ENCODE measurements at places on chromosomes 11 and 22.

GRCh38 chr22:43331069-43331451, 12.1 kb downstream of the SCUBE1 start:
- no peak for DNase-seq

GRCh38 chr11:27473017-27473406, 422 bp upstream of the LGR4 start:
- DNase-seq: no peak

DNA sequence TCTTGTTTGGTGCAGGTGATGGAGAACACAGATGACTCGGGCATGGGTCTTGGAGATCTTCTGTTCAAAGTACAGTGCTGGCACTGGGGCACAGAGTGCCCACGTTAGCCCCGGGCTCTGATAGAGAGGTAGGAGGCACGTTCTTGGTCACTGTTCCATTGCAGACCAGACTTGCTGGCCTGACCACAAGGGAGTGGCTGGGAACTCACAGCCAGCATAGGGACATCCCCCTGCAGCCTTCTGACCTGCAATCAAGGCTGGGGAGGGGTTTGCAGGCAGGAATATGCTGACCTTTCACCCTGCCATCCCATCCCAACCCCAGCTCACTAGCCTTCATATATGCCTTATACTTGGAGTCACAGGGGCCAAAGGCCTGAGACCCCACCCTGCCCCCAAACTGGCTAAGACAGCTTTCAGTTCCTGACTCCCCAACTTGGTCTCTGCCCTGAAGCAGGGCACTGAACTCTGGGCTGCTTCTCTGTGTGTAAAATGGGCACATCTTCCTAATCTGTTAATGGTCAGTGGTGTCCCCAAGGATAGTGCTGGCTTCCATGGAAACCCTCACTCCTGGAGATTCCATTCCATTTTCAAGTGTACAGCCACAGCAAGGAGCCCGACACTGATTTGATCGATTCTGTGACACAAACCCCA, 4.6 kb downstream of the MRPL49 start:
- DNase-seq: no peak

DNA sequence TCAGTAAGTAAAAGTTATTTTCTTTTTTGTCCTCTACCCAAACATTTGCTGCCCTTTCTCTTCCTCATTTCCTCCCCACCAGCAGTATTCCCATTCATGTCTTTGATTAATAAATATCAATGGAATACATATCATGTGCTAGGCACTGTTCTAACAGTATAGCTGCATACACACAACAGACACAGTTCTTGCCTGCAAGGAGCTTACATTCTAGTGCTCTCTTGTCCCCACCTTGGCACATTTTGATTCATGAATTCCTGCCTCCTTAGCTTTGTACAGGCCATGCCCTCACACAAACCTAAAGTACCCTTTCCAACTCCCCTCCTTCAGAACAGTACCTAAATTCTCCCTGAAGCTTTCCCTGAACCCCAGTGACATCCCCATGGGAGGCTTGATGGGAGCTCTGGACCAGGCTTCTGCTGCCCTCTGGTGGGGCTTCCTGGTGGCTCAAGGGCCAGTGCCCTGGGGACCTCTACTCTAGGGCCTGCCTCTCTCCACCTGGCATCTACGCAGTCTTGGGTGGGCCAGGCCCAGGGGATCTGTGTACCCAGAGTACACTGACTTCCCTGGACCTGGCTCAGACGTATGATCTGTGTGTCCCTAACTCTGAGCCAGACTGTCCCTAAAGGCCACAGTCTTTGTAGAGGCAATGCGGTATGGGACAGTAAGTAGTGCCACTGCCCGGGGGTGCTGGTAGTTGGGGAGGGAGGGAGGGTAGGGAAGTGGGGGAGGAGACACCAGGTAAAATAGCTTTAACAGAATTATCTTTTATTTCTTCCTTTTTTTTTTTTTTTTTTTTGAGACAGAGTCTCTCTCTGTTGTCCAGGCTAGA, 14.1 kb downstream of the RPS13 start:
- DNase-seq: no peak

DNA sequence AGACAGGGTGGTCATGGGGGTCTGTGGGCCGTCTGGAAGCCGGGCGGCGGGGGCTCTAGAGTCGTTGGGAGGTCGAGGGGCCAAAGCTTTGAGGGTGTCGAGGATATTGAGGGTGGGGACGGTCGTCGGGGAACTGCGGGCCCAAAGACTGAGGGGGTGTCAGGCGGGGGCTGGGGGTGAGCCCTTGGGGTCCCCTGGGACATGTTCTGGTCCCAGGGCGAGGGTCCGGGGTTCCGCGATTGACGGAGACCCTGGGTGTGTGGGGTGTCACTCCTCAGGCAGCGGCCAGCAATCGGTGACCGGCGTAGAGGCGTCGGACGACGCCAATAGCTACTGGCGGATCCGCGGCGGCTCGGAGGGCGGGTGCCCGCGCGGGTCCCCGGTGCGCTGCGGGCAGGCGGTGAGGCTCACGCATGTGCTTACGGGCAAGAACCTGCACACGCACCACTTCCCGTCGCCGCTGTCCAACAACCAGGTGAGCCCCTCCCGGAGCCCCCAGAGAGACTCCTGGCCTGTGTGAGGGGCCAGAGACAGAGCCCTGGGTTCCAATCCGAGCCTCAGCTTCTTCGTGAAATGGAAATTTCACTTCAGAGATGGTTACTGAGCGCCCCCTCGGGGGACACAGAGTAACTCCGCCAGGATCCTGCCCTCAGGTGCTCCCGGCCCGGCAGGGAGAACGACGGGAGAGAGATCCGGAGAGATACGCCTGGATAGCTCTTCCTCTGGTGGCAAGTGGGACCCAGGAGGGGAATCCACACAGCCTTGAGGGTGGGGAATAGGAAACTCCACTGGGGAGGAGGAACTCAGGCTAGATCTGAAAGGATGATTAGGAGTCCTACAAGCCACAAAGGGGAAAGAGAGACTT, 714 bp downstream of the SDF2L1 start:
- DNase-seq: no peak

DNA sequence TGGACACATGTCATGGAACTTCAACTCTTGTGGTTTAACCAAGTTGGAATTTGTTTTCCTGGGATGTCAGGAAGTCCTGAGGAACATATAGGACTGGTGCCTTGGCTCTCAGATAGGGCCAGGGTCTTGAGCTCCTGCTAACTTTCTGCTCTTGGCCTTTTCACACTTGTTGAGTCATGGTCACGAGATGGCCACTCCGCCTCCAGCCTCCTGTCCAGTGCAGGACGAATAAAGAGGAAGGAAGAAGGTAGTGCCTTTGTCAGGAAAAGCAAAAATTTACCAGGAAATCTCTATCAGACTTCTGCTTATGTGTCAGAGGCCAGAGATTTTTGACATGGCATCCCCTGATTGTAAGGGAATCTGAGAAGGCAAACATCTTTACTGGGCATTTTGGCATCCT, 89.1 kb upstream of the ARHGAP20 start:
- DNase-seq: no peak

GRCh38 chr11:26983645-26984044, 10.3 kb upstream of the FIBIN start:
- DNase-seq: no peak

DNA sequence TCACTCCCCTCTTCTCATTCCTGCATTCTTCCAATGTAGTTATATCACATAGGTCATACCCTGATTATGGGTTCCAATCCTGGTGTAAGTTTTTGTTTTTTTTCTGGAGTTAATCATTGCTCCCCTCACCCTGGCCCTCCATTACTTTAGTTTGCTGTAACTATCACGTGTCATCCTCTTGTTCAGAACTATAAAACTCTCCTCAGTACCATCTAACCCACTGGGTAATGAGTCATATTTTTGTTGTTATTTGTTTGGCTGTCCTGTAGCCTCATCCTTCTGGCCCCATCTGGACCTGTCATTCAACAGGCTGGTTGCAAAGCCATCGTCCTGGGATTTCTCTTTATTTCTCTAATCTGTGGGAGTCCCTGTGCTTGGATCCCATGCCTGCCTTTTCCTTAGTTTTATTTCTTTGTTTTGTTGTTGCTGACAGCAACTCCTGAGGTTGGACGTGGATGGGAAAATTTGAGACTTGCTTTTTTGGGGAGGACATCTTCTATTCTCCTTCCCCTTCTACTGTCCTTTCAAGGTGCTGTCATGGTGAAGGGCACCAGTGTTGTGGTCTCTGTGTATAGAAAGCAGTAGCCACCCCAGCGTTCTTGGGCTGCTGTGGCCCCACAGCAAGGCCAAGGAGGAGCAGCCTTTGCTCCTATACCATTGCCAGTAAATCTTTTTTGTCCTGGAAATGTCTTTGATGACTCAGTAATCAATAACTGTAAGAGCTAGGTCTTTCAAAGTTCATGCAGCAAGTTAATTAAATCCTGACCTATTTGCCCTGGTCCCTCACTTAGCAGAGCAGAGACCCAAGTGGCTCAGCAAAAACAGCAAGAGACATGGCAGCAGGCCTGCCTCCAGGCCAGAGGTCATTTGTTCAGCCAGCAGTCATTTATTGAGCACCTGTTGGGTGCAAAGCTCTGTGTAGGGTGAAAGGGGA, 82.5 kb downstream of the C22orf31 start:
- no peak for DNase-seq
